ENCODE measurements at places on chromosomes 1 and 21. TPM values are rescaled to one million over a fixed set of nuclear protein-coding genes. Genes with fewer than 3 reads are reported as not detected.

DNA sequence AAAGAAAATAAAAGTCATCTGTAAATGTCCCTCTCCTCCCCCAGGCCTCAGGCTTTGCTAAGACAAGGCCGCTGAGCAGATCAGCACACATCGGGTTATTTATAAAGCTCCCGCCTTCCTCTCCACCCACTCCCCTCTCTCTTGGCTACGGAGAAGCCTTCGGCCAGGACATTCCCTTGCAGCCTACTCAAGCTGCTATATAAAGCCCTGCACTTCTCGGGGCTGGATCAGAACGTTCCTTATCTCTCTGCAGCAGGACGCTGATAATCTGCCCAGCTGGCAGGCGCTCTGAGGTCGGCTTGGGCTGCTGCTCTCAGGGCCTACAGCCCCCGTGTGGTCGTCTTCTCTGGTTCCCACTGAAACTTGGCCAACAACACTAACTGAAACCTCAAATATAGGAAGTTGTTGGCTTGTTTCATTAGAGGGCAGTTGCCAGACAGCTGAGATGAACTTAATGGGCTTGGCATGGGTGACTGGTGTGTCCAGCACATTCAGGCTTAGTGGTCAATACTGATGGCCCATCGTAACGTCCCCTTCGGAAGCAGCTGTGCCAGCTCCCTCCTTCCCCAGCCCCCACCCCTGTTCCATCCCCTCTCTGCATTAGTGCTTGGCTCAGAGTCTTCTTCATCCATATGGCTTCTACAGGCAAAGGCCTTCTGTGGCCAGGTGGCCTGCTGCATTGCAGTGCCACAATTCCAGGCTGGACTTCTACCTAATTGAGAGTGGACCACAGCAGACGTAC lies 64.6 kb downstream of the IER5 start:
- peak; percentile 94 for DNase-seq

DNA sequence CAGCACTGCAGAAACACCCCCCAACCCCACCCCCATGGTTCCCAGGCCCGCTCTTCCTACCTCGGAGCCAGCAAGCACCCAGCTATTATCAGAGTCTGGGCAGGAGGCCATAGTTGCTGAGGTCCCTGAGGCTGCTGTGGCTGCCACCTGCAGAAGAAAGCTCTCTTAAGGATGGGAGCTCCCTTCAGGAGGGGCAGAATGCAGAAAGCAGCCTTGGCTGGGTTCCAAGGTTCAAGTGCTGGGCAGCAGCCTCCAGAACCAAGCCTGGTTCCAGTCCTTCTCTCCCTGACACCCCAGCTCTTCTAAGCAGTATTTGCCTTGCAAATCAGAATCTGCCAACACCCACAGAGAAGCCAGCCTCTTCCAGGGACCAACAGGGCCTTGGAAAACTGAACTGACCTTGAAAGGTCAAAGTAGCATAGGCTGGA lies 2.3 kb downstream of the PBXIP1 start:
- no peak for DNase-seq

DNA sequence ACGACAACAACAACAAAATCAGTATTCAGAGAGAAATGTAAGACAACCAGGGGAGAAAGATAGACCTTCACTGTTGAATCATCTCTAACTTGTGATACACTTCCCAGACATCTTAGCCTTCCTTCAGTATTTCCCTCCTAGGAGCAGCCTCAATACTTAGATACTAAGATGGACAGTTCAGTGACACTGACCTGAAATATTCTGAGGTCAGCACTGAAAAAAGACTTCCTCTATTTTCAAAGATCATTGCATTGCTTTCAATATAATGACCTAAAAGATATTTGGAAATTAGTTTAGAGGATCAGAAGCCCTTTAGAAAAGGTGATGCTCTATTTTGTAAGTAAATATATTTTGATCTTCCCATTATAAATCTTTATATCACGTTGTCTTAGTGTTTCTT lies 101.0 kb downstream of the MRPL39 start:
- no peak for DNase-seq

The PGLYRP3 gene
- total RNA-seq = not detected

GRCh38 chr1:24964811-24965570 lies 34.9 kb upstream of the RUNX3 start:
- peak; percentile 50 for DNase-seq

- DNase-seq = no peak
Measured at GRCh38 chr1:200917291-200917817, 22.7 kb downstream of the INAVA start.

GRCh38 chr1:91948501-91949355 lies 473 bp upstream of the BRDT start:
- no peak for DNase-seq

GRCh38 chr1:201268604-201269151 lies 14.6 kb upstream of the PKP1 start:
- peak; percentile 84 for DNase-seq

GRCh38 chr1:15073799-15074308 lies 79.7 kb upstream of the TMEM51 start:
- DNase-seq = no peak

The CELA2B gene
- total RNA-seq = not detected

DNA sequence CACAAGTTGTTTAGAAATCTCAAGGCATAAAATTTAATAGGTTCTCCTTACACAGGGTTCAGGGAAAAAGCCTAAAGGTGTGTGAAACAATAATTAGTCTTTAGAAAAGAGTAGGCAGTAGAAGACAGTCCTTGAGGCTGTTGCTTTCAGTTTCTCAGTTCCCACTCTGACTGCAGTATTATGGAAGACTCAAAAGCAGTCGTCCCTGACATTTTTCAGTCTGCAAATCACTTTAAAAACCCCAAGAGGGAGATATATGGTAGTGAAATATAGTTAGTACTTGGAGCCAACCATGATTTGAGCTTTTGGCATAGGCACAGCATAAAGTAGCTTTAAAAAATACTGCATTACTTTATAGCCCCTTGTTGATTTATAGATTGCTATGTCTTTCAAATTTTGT lies 299.7 kb downstream of the OLFM3 start:
- DNase-seq = no peak

- DNase-seq = no peak
Measured at GRCh38 chr1:231781892-231782291, 155.3 kb downstream of the DISC1 start.

The ATP6V1G3 gene
- total RNA-seq = not detected

GRCh38 chr21:29181799-29182470 lies 51.5 kb downstream of the MAP3K7CL start:
- DNase-seq = peak; percentile 95

- DNase-seq = no peak
Measured at GRCh38 chr1:48073798-48074530, 76.8 kb upstream of the TRABD2B start.

- DNase-seq = no peak
Measured at GRCh38 chr1:17409391-17409811, 30.1 kb downstream of the RCC2 start.

Data from IMR-90 (cell line).